ENCODE measurements at places on chromosomes 12 and 14.

GRCh38 chr12:37543131-37543965, 773.2 kb upstream of the ALG10B start:
- no peak for DNase-seq

DNA sequence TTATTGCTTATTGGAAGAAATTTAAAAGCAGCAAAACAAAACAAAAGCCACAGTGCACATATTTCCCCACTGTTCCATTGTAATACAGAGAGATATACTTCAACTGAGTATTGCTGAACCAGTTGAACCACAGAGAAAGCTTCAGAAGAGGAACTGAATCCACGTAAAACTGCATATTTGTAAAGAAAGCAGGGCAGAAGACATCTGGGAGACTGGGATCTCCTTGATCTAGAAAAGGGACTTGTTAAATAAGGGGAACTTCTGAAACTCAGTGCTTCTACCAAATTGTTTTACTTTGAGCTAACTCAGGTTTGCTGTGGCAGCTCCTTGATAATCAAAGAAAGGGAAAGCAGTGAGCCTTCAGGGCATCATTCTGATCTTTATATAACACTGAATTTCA, 411.1 kb upstream of the MDGA2 start:
- no peak for DNase-seq

GRCh38 chr12:15629108-15629507, 160.1 kb downstream of the EPS8 start:
- DNase-seq: no peak

DNA sequence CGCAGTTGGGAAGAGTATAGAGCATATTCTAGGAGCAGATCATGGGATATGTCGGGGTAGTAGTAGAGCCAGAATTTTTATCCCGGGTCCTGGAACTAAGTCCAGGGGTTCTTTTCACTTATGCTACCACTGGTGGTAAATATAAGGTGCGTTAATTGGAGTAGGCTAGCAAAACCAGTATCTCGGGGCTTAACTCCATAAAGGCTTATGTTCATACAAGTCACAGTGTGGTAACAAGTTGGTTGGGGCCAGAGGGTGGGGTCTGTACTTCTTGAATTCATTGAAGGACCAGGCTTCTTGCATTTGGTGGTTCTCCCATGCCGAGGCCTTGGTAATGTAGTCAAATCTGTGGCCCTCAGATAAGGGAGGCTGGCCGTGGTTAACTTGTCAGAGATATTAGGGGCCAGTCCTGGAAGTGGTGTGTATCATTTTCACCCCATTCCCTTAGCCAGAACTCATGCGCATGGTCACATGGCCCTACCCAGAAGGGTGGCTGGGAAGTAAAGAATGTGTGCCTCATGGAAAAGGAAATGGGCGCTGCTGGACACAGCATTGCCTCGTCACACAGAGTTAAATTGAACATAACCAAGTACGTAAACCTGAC, 1.5 kb upstream of the ZNF641 start:
- no peak for DNase-seq

DNA sequence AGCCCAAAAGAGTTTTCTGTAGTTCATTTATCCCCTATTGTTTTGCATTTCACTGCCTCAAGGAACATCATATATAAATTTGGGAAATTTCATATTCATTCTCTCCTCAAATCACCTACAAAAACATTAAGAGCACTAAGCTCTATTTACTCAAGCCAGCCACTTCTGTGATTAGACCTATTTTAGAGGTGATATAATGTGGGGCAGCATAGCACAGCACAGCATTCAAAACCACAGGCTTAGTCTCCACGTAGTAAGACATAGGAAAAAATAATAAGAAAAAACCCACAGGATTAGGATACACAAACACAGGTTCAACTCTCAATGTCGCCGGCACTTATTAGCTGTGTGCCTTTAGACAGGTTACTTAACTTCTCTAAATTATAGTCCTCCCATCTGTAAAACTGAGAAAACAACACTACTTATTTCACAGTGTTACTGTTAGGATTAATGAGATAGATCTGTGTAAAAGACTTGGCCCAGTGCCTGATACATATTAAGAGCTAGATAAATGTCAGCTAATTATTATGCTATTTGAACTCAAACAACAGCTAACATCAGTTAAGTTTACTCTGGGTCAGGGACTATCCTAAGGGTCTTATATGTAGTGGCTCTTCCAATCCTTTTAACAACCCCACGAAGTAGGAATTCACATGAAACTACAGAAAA, 20.3 kb downstream of the DCAF5 start:
- no peak for DNase-seq

- DNase-seq: no peak
These were observed 97.1 kb downstream of the C2CD5 start for GRCh38 chr12:22447223-22447622.

DNA sequence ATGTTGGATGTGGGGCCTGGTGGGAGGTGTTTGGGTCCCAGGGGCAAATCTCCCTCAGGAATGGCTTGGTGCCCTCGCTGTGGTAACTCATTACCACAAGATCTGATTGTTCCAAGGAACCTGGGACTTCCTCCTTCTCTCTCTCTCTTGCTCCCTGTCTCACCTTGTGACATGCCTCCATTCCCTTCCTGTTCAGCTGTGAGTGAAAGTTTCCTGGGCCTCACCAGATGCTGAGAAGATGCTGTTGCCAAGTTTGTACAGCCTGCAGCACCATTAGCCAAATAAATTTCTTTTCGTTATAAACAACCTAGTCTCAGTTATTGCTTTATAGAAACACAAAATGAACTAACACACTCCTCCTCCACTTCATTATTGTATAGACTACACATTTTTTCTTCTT, 759.8 kb upstream of the MDGA2 start:
- DNase-seq: no peak

DNA sequence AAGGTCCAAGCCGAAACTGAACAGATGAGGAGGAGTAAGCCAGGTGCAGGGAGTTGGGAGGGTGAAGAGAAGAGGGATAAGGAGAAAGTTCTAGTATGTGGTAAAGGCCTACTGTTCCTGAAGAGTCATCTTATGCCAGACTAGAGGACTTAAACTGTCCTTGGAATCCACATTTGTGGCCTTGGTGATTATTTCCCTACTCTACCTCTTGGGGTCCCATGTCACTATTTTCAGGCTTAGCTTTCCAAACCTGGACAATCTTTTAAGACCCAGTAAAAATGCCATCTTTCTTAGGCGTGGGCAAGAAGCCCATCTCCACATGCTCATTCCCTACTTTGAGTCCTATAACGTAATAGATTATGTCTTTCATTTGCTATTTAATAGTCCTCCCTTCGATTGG, 40.1 kb upstream of the CRY1 start:
- DNase-seq: no peak

DNA sequence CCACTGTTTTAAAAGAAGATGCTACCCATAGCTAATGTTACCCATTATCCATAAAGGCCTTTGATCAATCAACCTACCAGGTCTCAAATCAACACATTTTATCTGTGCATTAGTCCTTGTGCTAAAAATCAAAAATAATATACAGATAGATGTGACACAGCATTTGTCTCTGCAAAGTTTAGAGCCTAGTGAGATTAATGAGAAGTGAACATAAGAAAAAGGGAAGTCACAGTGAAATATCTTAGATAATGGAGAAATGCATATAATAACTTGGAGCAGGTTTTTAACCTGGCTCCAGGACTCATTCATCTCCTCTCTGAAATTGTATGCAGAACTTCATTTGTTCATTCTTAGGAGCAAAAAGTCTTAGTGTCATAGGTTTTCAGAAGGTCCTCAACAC, 7.2 kb downstream of the PDE3A start:
- no peak for DNase-seq

DNA sequence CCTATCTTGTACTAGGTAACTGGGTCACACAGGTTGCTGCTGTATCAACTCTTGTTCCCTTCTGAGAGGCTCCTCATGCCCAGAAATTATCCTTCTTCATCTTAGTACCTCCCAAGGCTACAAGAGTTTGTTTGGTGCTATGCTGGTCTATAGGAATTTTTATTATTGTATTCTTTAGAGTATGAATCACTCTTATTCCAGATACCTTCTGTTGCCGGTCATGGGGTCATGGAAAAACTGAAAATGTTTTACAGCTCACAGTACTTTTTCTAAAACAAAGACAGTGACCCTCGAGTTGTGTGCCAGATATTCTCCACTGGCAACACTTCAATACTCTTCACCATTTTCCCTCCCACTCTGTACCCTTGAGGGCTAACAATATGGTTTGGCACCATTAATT, 1598.0 kb upstream of the TMEM132C start:
- no peak for DNase-seq

- DNase-seq: no peak
These were observed 687 bp downstream of the IFFO1 start for GRCh38 chr12:6555018-6555691.

GRCh38 chr14:24607081-24607480, 2.4 kb downstream of the GZMH start:
- DNase-seq: no peak

Data from activated T-cell treated with anti-CD3 and anti-CD28 coated beads for 1 hour (primary cell).